ENCODE measurements at places on chromosomes 16 and 17.
A peak's percentile ranks its signal among the peaks of the same experiment; 100 is the strongest.

GRCh38 chr16:29747947-29748759, 2.4 kb upstream of the C16orf54 start:
- no peak for ATAC-seq

DNA sequence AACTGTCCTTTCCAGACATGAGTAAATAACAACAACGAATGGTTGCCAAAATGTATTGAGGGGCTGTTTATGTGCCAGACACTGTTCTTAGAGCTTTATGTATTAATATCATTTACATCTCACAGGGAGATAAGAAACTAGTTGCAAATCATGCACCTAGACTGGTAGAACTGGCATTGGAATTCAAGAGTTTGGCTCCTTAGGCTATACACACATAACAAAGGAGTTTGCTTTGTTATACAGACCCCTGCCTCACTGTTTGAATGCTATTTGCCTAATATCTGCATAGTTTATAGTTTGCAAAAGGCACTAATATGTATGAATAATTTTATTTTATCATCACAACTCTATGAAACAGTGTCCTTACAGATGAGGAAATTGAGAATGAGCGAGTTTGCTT, 100.0 kb downstream of the FTO start:
- ATAC-seq: no peak

DNA sequence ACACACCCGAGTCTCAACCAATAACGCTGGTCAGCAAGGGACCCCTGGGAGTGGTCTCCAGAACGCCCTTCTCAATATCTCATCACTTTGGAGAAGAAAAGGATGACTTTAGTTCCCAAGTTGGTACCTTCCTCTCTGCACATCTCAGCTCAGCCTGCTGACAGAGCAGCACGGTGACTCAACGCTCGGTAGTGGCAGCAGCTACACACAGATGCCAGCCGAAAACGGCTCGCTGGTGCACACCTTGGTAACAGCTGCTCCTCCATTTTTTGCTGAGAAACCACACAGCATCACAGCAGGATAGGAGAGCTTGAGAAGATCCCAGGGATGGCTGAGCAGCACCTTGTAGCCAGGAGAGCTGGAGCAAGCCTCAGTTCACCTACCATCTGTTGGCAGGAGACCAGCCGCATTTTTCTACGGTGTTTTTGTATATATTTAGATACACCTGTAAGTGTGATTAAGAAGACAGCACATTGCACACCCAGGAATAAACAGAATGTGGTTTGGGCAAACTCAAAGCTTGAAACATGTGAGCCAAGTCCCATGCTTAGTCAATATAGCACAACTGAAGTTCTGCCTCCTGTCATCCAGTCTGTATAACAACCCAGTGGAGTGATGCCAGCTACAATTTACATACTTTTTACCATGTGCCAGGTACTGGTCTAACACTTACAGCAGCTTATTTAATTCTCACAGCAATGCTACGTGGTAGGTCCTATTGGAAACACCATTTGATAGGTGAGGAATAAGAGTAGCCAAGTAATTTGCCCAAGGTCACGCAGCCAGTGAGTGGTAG, 83.8 kb upstream of the ERCC4 start:
- no peak for ATAC-seq

DNA sequence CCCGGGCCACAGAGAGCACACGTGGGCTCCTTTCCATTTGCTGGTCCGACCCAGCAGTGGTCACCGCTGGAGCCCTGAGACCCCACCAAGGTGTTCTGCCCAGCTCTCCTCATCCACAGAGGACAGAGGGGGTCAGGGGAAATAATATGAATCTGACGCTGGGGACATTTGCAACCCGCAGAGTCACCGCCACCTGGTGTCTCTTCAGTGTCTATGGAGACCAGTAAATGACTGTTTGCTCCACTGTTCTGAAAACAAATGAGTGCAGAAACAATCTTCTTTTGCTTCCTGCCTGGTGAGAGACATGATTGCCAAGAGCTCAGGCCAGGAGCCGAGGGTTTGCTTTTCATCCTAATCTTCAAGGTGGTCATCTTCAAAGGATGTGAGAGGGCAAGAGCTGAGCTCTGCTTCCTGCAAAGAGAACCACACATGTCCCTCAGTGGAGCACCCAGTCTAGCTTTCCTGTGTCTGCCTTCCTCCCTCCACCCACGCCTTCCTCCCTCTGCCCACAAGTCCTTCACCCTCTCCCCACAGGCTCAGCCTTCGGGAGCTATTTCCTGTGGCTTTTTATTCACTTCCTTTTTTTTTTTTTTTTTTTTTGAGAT, 14.7 kb upstream of the KLHDC4 start:
- peak; percentile 57 for ATAC-seq

DNA sequence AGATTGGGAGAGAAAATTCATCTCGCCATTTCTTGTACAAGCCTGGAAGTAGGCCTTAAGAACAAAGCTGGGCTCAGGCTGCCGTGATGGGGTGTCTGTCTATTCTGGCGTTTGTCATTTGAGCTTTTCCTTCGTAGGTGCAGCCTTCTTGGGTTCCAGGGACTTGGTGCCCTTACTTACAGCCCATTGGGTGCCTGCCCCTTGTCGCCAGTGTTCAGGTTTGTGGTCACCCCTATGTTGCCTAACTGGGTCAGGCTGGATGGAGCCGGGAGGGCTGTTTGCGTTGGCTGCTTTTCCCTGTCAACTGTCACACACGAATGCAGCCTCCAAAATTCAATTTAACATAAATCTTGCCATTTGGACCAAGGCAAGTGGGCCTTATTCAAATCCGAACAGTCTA, 23.7 kb upstream of the MED9 start:
- ATAC-seq: no peak

GRCh38 chr17:35188111-35188510, 6.1 kb downstream of the SLC35G3 start:
- no peak for ATAC-seq

DNA sequence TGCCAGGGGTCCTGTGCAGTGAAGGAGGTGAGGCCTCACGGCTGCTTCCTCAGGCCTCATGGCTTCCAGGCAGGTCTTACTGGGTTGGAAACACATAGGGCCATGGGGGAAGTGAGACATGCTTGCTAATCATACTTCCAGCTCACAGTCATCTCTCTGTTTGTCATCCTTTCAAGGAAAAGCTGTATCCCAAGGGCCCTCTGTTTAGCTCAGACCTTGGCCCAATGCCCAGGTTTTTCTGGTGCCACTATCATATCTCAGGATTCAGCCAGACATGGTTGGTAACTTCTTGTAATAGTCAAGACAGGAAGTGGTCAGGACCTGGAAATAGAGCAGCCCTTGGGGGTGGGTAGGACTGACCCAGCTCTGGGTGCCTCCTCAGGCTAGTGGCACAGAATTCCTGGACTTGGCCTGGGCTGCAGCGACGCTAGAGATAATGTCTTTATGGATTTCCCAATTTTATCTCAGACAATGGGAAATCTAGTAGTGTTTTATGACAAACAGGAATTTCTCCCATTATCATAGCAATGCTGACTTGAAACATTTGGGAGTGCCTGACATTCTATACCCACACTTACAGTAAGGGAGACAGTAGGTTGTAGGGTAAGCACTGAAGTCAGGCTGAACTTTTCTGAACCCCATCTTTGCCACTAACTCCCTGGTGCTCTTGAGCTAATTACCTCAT, 13.5 kb upstream of the ITGB3 start:
- ATAC-seq: peak; percentile 74

DNA sequence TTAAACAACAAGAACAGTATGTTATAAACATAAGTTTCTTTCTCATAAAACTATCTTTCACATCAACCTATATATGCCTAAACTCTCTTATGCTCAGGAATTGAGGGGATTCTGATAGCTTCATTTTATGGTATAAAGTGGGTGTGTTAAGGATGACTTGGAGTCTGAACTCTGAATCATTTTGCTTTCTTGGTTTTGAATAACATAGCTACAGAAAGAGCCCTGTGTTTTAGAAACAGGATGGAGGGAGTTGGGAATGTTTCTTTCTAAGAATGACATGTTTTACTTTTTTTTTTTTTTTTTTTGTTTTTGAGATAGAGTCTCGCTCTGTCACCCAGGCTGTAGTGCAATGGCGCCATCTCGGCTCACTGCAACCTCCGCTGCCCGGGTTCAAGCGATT, 50.1 kb downstream of the RHOT1 start:
- ATAC-seq: no peak

GRCh38 chr16:57798953-57799599, 3.2 kb downstream of the KIFC3 start:
- no peak for ATAC-seq

- no peak for ATAC-seq
Observed at GRCh38 chr17:77644181-77645071, 314.1 kb upstream of the TNRC6C start.

GRCh38 chr17:63533433-63534077, 10.4 kb downstream of the KCNH6 start:
- no peak for ATAC-seq

GRCh38 chr17:21551081-21551881, 141.0 kb upstream of the KCNJ18 start:
- peak; percentile 98 for ATAC-seq

DNA sequence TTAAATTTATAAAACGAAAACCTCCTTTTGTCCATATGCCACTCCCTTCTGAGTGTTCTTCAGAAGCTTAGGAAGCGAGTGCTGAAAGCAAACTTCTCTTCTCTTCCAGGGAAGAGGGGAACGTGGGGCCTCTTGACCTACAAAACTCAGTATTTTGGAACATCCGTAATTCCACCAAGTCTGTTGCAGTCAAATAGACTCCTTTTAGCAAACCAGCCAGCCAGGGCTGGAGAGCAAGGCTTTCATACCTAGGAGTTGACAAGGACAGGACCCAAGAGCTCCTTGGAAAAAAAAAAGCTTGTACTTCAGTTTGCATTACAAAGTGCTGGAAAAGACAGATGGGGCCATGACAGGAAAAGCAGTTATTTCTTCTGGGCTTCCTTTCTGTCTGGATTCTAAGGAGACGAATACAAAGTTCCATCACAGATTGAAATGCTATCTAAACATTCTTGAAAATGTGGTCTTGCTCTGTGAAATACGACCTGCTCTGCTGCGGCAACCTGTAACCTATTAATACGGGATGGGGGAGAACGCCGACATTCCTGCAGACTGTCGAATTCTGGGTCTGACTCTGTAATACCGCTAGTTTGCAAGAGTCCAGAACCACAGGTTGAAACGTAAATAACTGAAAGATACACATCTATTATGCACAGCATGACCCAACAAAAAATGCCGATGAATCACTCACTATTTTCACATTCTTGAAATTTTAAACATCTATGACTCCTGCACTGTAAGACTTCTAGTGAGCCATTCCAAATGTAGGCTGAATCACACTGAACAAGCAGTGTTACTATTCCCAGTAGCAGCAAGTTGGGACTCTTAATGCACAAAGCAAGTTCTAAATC, 20.6 kb downstream of the VPS53 start:
- no peak for ATAC-seq

DNA sequence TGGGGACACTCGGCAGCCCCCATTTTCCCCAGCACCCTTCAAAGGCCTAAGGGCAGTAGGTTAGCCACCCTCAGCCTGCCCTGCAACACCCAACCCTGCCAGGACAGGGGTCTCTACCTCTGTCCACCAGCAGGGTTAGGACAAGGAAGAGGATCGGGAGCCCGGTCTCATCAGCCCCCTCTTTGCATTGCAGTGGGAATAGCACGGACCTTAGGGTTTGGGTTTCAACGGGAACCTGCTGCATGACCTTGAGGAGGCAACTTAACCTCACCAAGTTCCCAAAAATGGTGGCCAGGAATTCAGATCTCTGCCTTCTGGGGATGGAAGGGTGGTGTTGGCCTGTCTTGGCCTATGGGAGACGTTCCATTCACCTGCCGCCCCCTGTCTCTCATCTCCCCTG, 20.2 kb upstream of the SPPL2C start:
- ATAC-seq: no peak

- peak; percentile 59 for ATAC-seq
Observed at GRCh38 chr16:87203060-87203656, 114.0 kb downstream of the C16orf95 start.

DNA sequence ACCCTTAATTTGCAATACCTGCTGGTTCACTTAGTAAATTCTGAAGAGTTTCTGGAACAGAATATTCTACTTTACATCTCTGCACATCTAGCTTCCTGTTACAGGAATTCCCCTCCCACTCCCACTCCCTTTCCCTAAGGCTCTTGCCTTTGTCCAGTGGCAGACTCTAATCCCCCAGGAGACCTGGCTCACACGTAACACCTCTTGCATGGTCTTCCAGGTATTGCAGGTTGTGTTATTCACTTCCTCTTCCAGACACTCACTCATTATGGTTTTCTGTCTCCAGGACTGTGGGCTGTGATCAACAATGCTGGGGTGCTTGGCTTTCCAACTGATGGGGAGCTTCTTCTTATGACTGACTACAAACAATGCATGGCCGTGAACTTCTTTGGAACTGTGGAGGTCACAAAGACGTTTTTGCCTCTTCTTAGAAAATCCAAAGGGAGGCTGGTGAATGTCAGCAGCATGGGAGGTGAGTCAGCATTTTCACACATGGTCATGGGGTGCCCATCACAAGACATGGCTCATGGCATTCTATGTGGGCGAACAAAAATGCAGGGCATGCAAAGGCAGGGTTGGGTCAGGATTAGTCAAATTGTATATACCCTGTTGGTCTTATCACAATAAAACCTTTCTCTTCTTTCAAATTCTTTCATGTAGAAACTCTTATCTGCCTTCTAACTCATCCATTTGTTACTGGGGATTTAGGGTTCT, 35.8 kb downstream of the HSD17B2 start:
- ATAC-seq: no peak

- peak; percentile 13 for ATAC-seq
Observed at GRCh38 chr17:75525806-75526554, 483 bp downstream of the LLGL2 start.

DNA sequence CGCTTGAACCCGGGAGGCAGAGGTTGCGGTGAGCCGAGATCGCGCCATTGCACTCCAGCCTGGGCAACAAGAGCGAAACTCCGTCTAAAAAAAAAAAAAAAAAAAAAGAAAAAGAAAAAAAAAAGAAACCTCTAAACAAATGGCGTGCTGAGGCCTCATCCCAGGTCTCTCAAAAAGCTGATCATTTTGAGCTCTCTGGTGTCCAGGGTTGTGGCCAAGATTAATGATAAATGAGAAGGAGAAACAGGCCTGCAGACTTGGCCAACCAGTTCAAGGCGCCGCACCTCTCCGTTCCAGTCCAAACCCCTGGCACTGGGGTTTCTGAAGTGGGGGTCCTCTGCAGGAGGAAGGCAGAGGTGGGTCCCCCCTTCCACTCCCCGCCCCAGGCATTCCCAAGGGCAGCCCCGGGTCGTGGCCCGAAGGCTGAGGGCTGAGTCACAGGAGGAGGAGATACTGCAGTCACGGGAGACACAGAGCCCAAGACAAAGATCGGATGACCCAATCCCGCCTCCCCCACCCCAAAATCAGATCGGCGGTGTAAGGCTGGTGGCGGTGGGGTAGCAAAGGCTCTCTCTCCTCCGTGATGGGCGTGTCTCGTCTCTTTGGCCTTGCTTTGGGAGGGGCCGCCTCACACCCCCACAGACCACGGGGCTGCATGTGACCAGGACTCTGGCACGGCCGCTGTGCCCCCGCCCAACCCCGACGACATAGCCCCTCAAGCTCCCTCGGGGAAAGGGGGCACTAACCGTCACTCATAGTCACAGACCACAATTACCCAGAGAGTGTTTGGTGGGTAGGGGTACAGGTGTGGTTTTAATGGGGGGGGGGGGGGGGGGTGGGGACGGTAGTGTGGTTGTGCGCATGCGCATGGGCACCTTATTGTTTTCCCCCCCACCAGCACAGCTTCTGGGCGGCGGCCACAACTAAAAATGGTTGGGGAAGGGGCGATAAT, 1.1 kb downstream of the VAT1 start:
- ATAC-seq: no peak

- peak; percentile 55 for ATAC-seq
Observed at GRCh38 chr16:14003074-14003570, 68.0 kb upstream of the MRTFB start.

- no peak for ATAC-seq
Observed at GRCh38 chr17:9937241-9937761, 32.2 kb upstream of the RCVRN start.
